RCC 7860 (cell line): ENCODE measurements at places on chromosomes 3 and 15.

GRCh38 chr3:169636928-169637327, 26.6 kb downstream of the MECOM start:
- DNase-seq, result no peak

GRCh38 chr3:184727357-184728009, 15.6 kb upstream of the MAGEF1 start:
- peak; percentile 32 for DNase-seq

DNA sequence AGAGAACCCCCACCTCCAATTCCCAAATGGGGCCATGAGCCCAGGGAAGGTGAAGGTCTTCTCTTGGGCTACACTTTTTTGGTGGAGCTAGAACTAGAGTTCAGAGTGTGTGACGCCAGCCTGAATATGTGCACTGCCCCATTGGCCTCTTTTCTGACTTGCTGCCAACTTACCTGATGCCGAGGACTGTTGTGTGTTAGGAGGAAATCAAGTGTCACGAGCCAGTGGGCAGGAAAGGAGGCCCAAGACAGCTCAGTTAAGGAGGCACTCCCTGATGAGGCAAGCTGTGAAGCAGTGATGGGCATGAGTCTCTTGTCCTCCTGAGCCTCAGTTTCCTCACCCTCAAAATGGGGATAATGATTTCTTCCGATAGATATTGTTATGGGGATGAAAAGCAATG, 107.8 kb downstream of the ANP32A start:
- DNase-seq, result no peak

GRCh38 chr3:44184319-44184953, 57.2 kb upstream of the TOPAZ1 start:
- no peak for DNase-seq

DNA sequence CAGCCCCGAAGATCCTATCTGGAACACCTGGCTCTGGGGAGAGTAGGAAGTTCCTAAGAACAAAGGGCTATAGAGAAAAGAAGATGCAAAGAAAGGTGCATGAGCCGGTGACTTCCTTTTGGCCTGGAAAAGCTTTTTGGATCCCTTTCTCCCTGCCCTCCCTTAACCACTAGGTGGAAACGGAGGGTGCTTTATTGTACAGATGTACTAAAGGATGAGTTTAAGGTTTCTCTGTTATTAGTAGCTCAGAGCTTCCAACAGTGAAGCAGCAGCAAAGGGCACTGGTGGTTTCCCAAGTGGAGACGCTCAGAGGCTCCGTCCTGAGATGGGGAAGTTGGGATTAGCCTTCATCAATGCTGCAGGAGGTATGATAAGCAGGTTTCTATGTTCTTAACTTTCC, 5.9 kb upstream of the ADGRG7 start:
- no peak for DNase-seq

DNA sequence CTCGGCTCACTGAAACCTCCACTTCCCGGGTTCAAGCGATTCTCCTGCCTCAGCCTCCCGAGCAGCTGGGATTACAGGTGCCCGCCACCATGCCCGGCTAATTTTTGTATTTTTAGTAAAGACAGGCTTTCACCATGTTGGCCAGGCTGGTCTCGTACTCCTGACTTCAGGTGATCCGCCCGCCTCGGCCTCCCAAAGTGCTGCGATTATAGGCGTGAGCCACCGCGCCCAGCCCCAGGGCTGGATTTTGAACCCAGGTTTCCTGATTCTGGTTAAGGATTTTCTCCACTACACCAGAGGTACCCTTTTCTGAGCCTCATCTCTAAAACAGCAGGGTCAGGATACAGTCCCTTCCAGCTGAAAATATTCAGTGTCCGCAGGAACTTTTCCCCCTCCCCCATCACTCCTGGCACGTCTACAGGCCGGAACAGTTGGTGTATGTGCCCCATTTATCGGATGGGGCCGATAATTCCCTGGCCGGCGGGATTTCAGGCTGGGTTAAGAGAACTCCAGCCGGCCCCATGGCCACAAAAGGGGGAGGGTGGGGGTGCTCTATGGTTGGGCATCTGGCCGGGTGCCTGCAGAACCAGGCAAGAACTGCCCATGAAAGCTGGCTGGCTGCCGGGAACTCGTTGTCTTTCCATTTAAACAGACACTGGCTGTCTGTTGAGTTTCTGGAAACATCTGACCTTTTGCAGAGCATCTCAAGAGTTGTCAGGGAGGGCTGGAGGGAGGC, 26.8 kb upstream of the SEMA4B start:
- DNase-seq, result peak; percentile 54

GRCh38 chr3:73056014-73056844, 5.2 kb upstream of the EBLN2 start:
- peak; percentile 15 for DNase-seq

DNA sequence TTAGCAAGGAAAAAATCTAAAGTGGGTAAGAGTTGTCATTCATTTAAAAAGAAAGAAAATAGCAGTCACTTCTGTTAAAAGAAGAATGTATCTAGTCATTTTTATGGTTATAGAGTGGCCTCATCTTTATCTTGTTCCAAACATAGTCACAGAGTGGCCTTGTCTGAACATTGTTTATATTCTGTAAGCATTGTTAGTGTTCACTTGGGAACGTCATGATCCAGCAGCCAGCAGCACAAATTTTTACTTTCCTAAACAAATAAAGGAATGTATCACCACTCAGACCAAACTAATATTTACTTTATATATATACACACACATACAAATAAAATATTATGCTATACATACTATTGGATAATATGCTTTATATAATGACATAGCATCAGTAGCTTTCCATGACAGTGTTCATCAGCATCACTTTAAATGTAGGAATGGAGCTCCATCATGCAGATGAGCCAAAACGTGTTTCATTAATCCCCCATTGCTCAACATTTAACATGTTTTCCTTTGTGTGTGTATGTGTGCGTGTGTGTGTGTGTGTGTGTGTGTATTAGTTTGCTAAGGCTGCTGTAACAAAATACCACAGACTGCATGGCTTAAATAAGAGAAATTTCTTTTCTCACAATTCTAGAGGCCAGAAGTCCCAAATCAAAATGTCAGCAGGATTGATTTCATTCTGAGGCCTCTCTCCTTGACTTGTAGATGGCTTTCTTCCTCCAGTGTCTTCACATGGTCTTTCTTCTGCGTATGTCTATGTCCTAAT, 39.6 kb upstream of the GYG1 start:
- DNase-seq, result no peak

GRCh38 chr3:155210736-155211135, 82.7 kb downstream of the STRIT1 start:
- no peak for DNase-seq

DNA sequence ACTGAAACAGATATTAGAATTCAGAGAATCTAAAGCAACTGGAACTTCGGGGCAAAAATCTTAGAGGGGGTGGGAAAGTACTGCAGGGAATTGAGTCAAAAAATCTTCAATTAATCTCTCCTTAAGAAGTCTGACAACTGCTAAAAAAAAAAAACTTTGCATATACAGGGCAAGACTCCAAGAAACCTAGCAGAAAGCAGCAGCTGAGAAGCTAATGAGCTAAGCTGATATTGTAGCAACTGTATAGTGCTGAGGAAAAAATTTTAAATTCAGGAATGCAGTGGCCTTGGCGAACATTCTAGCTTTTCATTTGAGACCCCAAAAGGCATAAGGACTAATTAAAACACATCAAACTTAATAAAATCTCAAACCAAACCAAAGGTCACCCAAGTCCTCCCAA, 113.6 kb downstream of the SCAPER start:
- DNase-seq, result no peak

DNA sequence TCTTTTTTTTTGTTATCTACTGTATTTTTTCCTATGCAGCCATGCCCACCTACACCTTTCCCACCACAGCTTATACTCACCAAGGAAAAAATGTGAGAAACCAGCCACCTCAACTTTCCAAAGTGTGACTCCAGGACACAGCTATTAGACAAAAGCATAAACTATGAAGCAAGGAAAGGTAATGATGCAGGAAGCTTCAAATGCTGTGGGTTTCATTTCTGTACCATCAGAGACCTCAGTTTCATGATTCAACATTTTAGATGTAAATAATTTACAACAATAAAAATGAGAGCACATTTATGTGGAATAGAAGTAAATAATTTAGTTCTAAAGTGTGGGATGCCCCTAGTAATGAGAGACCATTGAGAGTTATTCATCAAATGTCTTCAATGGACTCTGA, 115.1 kb downstream of the CDIN1 start:
- no peak for DNase-seq

GRCh38 chr3:24338409-24339130, 156.1 kb downstream of the THRB start:
- no peak for DNase-seq

- DNase-seq, result peak; percentile 47
Observed at GRCh38 chr3:42033741-42034140, 57.4 kb upstream of the TRAK1 start.

GRCh38 chr3:124498891-124499290, 231.4 kb upstream of the UMPS start:
- no peak for DNase-seq

DNA sequence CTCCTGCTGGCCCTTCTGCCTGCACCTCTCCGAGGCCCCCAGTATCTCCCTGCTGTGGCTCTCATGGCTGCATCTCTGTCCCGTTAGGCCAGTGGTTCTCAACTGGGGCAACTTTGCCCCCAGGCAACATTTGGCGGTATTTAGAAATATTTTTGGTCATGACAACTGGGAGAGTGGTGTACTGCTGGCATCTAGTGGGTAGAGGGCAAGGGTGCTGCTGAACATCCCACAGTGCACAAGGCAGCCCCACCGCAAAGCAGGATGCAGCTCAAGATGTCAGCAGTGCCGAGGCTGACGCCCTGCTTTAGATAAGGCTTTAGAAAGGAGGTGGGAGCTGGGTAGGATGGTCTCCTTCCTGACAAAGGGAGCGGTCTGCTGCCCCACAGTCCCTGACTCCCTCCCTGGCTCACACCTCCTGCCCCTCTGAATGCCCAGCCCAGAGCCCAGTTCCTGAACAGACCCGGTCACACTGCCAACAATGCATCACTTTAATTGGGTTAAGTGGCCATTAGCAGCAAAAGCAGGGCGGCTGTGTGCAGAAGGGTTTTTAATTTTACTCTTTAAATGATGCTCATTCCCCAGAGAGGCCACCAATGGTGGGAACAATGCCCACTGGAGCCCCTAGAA, 68.8 kb upstream of the TMEM115 start:
- no peak for DNase-seq

DNA sequence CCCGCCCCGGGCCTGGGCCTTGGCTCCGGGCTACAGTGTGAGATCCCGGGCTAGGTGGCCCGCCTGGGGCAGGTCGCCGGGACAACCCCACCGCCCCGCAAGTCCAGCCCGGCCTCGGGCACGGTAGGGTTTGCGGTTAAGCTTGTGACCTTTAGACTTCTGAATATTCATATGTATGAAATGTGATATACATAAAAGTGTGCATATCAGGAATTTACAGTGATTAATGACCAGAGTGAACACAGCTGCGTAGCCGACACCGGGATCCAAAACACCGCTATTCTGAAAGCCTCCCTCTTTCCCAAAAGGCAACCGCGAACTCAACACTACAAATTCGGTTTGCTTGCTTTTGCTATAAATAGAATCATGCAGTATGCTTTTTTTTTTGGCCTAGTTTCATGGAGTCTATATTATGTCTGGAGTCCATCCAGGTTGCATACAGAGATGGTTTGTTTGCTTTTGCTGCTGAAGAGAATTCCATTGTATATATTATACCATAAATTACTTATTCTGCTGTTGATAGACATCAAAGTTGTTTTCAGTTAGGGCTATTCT, 636 bp upstream of the SNRPA1 start:
- DNase-seq, result peak; percentile 9

GRCh38 chr3:16834214-16834613, 50.5 kb upstream of the PLCL2 start:
- DNase-seq, result no peak

- no peak for DNase-seq
Observed at GRCh38 chr3:55675478-55675877, 188.4 kb upstream of the WNT5A start.

DNA sequence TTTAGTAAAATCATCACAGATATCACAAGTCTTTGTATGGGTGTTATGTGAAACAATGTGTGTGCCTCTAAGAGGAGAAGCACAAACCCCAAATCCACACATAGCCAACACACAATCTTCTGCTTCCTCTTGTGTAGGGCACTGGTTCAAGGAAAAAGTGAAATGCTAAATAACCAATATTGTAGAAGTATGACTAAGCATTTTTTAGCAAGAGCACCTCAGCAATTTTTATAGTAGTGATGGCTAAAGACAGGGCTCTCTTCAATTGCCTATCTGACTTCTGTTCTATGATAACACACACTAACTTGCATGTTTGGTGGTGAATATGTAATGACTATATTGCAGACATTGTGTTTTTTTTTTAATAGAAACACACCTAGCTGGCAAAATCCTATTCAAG, 997.9 kb upstream of the ALCAM start:
- no peak for DNase-seq

GRCh38 chr15:68364028-68364659, 67.8 kb downstream of the ITGA11 start:
- no peak for DNase-seq

GRCh38 chr15:66865622-66866611, 163.9 kb downstream of the SMAD6 start:
- no peak for DNase-seq

- no peak for DNase-seq
Observed at GRCh38 chr3:75110741-75111140, 496.3 kb upstream of the CNTN3 start.

DNA sequence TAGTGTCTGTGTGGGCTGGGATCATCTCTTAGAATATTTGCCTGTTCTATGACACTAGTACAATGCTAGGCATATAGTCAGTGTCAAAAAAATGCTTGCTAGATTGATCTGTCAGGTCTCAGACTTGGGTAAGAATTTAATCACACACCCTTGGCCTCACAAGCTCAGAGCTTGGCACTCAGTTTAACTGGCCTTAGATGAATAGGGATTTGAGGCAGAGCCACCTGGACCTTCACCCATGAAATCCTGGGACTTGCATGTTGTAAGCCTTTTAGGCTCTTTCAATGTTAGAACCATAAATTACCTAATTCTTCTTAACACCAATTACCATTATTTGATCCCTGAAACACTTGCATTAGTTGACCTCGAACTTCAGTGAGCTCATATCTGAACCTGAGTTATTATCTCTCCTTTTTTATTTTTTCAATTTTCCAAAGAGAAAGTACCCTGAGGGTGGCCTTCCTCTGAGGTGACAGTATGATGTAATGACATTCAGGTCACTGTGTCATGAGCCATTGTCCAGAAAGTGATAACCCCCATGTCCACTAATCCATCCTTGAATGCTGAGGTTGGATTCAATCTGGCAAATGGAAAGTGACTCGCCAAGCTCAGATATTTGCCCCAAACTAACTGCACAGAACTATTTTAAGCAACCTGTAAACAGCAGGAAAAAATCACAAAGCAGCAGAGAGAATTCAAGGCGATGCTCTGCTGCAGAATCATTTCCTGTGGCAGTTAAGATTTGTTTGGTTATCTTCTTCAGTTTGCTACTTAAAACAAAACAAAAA, 615.2 kb upstream of the NR2F2 start:
- DNase-seq, result no peak

DNA sequence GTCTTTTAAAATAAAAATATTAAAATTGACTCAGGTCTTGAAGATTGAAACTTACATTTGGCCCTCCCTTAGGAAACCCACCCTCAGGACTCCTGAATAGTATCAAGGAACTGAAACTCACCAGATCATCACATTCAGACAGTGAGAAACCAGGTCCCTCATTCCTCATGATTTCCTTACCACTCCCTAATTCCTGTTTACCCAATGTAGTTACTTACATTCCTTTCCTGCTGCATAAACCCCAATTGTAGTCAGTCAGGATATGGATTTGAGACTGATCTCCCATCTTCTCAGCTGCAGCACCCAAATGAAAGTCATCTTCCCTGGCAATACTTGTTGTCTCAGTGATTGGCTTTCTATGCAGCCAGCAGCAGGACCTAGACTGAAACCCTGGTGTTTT, 8.6 kb downstream of the ATP13A4 start:
- DNase-seq, result no peak
